ENCODE measurements at places on chromosomes 12 and 14.

GRCh38 chr14:104792101-104792884 lies 3.3 kb downstream of the AKT1 start:
- no peak for DNase-seq

- DNase-seq, result no peak
Measured at GRCh38 chr12:112967306-112967705, 11.0 kb upstream of the OAS2 start.

- peak; percentile 47 for DNase-seq
Measured at GRCh38 chr12:93089805-93090569, 160.9 kb upstream of the EEA1 start.

- DNase-seq, result no peak
Measured at GRCh38 chr12:2238111-2238510, 185.3 kb downstream of the CACNA1C start.

- no peak for DNase-seq
Measured at GRCh38 chr12:129839679-129840078, 64.1 kb downstream of the TMEM132D start.

DNA sequence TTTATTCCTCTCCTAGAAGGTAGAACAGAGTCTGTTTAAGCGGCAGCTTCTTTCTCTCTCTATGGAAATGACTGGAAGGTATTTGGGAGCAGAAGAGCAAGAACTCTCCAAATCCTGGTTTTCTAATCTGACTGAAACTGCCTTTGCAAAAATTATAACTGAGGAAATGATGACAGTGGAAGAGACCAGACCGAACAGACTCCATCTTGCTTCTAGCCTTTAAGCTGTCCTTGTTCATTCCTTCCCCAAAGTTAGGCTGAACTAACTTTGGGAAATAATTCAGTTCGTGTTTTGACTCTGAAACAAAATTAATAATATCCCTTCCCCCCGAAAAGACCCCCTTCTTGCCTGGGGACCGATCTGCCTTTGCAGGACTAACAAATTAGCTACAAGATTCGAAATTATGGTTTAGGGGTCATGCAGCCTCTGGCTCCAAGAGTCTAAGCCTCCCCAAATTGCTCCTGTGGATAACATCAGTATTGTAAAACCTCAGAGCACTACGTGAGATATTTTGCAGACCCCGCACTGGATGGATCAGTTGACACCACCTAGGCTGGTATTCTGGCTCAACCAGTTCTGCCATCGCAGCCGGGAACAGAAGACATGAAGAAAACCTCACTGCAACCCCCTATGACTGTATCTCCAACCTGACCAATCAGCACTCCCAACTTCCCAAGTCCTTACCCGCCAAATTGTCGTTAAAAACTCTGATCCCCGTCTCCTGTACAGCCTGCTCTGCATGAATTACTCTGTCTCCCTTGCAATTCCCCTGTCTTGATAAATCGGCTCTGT lies 14.1 kb downstream of the SELPLG start:
- no peak for DNase-seq

DNA sequence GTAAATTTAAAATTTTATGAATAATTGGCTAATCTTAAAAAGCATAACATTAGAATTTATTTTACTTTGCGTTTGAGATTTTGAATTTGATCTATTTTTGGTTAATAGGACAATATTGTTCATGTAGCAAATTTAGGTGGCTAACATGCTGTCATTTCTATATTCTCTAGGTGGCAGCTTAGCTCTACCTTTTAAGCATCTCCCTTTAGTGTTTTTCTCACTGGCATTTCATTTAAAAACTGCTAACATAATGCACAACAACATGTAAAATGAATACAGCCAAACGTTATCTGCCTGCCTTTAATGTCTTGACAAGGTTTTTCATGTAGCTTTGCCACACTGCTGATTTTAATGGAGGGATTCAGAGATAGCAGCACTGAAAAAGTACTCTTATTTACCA lies 272.4 kb upstream of the FBXO33 start:
- DNase-seq, result no peak

DNA sequence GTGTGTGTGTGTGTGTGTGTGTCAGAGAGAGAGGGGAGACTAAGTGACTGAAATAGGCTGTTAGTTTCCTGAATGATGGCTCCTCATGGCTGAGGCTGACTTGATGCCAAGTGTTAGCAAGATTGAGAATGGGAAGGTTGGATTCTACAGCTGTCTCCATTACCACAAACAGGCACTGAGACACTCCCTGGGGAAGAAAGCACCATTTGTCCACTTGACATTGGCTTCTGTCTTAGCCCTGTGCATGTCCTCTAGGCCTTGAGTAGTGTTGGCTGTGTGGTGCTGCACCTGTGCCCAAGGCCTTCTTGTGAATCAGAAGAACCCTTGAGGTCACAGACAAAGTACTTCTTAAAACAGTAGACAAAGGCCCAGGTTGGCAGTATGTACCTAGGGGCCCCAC lies 15.6 kb downstream of the ERG28 start:
- no peak for DNase-seq

- DNase-seq, result no peak
Measured at GRCh38 chr14:81275305-81276072, 54.7 kb upstream of the GTF2A1 start.

GRCh38 chr14:59464486-59465315 lies 479 bp downstream of the GPR135 start:
- DNase-seq, result peak; percentile 77

DNA sequence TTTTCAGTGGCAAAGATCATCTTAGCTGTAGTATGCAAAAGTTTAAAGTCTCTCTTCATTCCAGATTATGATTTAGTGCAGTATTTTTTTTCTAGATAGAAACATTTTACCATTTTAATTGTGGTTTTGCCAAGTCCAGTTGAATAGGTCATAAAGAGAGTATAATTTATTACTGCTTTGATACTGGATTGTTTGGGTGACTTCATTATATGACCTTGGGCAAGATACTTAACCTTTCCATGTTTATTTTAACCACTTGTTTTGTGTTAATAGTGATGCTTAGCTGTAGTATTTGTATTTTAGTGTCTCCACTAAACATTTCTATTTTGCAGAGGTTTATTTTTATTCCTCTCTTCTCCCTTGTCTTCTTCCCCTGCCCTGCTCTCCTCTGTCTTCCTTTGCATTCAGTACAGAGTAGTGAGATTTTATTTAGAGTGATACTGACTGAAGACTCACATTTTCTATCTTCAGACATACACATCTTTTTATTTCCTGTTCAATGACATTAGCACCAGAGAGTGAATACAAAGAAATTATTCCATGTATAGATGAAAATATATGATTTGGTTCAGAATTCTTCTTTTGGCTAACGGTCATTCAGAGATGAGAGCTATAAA lies 215.2 kb downstream of the ERC1 start:
- DNase-seq, result no peak
